ENCODE measurements at places on chromosomes 16 and 17.

- no peak for DNase-seq
These were observed 220.0 kb downstream of the HAPSTR1 start for GRCh38 chr16:9311303-9311954.

DNA sequence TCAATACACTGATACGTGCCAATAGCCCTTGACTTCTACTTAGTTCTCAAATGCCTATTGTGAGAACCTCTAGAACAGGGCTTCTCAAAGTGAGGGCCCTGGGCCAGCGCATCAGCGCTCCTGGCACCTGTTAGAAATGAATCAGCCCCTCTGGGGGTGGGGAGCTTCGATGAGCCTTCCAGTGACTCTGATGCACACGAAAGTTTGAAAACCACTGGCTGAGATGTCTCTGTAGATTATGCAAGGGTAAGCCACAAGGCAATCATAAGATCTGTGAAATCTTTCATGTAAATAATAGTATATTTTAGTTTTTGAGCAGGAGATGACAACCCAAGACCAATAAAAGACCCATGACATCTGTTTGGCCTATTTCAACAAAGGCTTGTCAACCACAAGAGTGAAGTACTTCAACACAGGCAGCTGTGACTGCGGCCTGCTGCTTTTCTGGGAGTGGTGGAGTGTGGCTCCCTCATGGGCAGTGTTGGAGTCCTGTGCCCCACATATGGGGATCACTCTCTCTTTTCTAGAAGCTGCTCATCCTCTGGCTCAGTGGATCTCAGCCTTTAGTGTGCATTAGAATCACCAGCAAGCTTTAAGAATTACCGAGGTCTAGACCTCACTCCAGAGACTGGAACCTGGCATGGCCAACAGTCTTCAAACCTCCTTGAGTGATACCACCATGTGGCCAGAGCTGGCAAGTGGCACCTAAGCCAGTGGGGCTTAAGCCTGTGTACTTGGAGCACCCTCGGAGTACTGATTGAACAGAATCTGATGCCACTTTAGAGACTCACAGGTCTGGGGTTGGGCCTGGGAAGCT, 5.8 kb downstream of the MTHFSD start:
- DNase-seq, result no peak

DNA sequence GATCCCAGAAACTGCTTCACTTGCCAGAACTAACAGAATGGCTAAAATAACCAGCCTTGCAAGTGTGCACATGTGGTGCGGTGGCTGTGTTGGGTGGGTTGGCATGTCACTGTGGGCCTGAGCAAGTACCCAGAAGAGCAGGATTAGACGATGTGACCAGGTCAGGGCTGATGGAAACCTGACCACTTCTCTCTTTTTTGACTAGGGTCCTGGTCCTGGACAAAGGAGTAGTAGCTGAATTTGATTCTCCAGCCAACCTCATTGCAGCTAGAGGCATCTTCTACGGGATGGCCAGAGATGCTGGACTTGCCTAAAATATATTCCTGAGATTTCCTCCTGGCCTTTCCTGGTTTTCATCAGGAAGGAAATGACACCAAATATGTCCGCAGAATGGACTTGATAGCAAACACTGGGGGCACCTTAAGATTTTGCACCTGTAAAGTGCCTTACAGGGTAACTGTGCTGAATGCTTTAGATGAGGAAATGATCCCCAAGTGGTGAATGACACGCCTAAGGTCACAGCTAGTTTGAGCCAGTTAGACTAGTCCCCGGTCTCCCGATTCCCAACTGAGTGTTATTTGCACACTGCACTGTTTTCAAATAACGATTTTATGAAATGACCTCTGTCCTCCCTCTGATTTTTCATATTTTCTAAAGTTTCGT, 16.7 kb downstream of the ANKRD40 start:
- DNase-seq, result no peak

GRCh38 chr17:41065829-41066624, at the start of gene KRTAP2-4:
TSS of gene KRTAP2-4 (minus strand) at chr17:41065879. CDS start at chr17:41065845, 34 bp downstream.
- DNase-seq, result peak; percentile 46

DNA sequence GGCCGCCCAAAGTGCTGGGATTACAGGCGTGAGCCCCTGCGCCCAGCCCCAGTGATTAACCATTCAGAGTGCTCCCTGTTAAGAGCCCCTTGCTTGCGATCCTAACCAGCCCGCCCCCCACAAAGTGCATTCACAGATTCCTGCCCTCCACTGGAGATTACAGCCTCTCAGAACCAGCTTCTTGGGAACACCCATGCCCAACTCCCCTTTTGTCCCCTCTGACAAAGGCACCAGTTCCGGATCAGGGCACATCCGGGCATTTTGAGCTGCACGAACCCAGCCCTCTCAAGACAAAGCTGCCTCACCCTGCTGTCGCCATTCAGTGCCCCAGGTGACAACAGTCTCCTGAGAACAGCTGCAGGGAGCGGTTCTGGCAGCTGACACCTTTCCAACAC, 848 bp upstream of the KRT19 start:
- no peak for DNase-seq

DNA sequence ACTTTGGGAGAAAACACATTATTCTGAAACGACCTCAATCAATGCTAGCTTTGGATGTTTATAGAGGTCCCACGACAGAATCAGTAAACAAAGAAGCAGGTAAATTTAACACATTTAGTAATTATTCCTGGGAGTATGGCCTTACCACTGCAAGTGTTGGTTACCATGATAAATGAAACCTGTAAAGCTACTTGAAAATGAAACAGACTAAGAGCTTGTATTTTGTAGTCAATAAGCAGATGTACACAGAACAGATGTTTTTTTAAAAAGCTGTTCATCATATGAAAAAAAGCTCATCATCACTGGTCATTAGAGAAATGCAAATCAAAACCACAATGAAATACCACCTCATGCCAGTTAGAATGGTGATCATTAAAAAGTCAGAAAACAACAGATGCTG, 295.3 kb upstream of the XYLT1 start:
- DNase-seq, result no peak

GRCh38 chr17:83065660-83066542, 13.5 kb upstream of the METRNL start:
- no peak for DNase-seq

DNA sequence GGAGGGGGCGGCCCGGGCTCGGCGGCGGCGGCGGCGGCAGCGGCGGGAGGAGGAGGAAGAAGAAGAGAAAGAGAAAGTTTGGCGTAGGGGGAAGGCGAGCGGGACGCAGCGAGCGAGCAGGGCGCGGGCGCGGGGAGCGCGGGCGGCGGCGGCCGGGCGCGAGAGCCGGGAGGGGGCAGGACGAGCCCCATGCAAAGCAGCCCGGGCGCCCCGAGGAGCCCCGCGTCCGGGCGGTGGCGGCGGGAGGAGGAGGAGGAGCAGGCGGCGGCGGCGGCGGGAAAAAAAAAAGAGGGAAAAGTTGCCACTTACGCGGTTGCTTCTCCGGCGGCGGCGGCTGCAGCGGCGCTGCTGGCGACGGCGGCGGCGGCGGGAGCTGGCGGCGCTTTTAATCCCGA, 10.3 kb upstream of the ZFHX3 start:
- DNase-seq, result no peak

DNA sequence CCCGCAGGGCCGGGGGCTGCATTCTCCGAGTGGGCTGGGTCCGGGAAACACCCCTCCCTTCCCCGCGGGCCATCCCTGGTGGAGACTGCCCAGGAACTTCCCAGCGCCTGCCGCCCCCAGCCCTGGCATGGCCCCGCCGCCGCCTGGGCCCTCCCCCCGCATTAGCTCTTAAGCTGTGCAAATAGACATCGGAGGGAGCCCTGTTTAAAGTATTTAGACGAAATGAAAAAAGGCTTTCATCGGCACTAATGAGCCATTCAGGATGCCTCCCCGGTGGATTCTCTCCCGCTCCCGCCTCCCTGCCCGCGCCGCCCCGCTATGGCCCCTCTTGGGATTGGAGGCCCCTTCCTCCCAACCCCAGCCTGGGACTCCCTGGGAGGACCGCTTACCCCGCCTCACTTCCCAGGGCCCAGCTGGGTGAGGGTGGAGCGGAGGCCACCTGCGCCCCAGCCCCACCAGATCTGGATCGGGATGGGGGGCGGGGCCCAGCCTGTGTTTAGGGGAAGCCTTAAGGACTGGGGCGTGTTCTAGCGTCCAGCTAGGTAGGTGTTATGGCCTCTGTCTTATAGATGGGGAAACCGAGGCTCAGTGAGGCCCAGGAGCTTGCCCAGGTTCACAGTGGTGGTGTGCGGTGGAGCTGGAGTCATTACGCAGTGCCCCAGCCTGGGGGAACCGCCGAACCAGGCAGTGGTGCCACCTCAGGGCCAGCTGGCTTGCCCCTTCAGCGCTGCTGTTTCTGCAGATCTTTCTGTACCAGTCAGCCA, 19.7 kb downstream of the SEZ6 start:
- DNase-seq, result no peak

GRCh38 chr16:1019231-1020090, 37.9 kb downstream of the SOX8 start:
- peak; percentile 21 for DNase-seq

GRCh38 chr17:67520252-67520906, 143.3 kb downstream of the PITPNC1 start:
- DNase-seq, result peak; percentile 61

- DNase-seq, result no peak
These were observed 37.7 kb downstream of the EPN2 start for GRCh38 chr17:19274893-19275292.

GRCh38 chr17:78234261-78234865, 2.9 kb downstream of the TMEM235 start:
- DNase-seq, result no peak

DNA sequence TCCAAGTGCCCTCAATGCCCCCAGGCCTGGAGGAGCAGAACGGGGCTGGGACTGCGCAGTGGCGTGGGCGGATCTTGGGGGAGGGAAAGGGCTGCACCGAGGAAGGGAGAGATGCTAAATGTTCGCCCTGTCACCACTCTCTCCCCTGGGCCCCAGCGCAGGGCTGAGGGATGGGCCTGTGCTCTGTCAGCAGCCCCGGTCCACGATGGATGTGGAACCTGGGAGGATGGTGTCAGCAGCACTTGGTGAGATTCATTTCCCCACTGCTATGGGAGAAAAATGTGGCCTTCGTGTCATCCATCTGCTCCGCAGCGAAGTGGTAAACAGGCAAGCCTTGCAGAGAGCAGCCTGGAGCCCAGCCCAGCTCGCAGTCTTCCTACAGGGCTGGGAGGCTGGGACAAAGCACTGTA, 72.0 kb downstream of the TMEM132E start:
- no peak for DNase-seq

GRCh38 chr17:52524096-52524637, 365.7 kb upstream of the CA10 start:
- DNase-seq, result no peak

GRCh38 chr16:48003206-48003907, 152.4 kb downstream of the ABCC12 start:
- peak; percentile 24 for DNase-seq

GRCh38 chr16:15961571-15962090, 12.2 kb downstream of the ABCC1 start:
- no peak for DNase-seq

- no peak for DNase-seq
These were observed 78.0 kb downstream of the MPRIP start for GRCh38 chr17:17120294-17120693.

- peak; percentile 83 for DNase-seq
These were observed 75.8 kb downstream of the WNT3 start for GRCh38 chr17:46742565-46743270.

DNA sequence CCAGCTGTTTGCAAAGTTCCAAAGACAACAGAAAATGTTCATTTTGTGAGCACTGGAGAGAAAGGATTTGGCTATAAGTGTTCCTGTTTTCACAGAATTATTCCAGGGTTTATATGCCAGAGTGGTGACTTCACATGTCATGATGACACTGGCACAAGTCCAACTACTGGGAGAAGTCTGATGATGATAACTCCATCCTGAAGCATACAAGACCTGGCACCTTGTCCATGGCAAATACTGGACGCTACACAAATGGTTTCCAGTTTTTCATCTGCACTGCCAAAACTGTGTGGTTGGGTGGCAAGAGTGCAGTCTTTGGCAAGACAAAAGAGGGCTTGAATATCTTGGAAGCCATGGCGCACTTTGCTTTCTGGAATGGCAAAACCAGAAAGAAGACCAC, 385.0 kb downstream of the CDH11 start:
- no peak for DNase-seq

DNA sequence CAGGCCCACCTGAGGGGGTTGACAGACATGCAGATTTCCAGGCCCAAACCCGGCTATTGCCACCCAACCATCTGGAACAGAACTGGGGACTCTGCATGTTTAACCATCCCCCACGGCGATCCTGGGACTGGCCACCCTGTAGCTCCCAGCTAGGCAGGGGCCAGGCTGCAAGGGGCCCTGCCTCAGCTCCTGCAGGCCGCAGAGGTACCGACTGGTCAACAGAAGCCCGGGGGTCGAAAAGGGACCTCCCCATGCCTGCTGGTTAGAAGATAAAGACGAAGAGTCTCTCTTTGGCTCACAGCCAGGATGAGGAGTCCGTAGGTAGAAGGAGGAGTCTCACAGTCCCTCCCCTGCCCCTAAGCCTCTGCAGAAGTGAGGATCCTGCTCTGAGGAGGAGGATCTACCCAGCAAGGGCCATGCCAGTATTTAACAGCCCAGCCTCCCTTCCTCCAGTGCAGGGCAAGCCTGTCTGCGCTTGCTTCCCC, 223.4 kb upstream of the TNRC6C start:
- no peak for DNase-seq

GRCh38 chr16:87240211-87241136, 76.7 kb downstream of the C16orf95 start:
- DNase-seq, result no peak

- DNase-seq, result no peak
These were observed 56.7 kb upstream of the NOG start for GRCh38 chr17:56536766-56537165.

- peak; percentile 72 for DNase-seq
These were observed 8.2 kb upstream of the CIAO3 start for GRCh38 chr16:749010-749409.

GRCh38 chr16:78390508-78391324, 291.3 kb downstream of the WWOX start:
- no peak for DNase-seq

Measured in stromal cell of bone marrow (primary cell).